GM23248 (cell line): ENCODE measurements at places on chromosomes 7 and 10. TPM values are rescaled to one million over a fixed set of nuclear protein-coding genes. Genes with fewer than 3 reads are reported as not detected.

DNA sequence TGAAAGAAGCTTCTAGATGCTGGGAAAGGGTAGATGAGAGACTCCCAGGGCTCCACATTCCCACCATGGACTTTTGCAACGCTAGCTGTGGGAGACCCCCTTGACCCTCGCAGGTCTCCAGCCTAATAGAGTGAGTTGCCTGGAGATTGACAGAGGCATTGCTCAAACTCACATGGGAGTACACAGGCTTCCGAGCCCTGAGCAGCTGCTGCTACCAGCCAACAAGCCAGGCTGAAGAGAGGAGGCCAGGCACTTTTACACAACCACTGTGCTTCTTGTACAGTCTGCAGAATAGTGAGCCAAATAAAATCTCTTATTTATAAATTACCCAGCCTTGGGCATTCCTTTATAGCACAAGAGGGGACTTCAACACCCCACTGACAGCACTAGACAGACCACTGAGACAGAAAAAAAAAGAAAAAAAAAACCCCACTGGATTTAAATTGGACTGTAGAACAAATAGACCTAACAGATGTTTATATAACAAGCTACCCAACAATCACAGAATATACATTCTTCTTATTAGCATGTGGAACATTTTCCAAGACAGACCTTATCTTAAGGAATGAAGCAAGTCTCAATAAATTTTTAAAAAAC lies 146.2 kb downstream of the ZFAND4 start:
- H3K27me3 ChIP-seq, result no peaks in the 10 kb centered on the region
- H3K27ac ChIP-seq, result no peak overlapping the region
- DNase-seq, result no peak
- H3K4me1 ChIP-seq, result no peaks in the 10 kb centered on the region

DNA sequence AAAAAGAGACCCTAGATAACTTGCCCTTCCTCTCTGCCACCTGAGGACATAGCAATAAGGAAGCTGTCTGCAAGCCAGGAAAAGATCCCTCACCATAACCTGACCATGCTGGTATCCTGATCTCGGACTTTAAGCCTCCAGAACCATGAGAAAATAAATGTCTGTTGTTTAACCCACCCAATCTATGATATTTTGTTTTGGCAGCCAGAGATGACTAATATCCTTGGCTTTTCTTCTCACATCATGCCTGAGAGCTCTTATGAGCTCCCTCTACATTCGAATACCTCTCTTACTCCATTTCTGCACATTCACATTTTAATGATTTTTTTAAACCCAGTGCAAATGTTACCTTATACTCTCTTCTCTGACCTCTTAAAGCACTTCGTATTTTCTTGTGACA lies 214.0 kb upstream of the CHRM2 start:
- peak; percentile 45 for DNase-seq
- H3K27me3 ChIP-seq, result no peaks in the 10 kb centered on the region
- H3K36me3 ChIP-seq, result no peaks in the 10 kb centered on the region
- no peak overlapping the region for H3K4me3 ChIP-seq

The PAX4 gene
- not detected in 2 replicates for polyA plus RNA-seq

DNA sequence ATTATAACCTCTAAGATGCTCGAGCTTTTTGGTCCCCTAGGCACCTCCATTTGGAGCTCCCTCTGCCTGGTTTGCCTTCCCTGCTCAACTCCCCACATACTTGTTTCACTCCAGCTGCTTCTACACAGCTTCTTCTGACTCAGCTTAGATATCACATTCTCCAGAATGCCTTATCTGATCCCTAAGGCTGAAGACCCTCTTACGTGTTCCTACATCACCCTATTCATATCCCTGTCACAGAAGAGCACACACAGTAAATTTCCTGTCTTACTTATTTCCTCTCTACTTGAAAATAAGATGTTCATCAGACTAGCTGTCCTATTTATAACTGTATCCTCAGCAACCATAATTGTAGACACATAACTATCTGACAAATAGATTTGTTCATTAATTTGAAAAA lies 61.3 kb upstream of the RNF148 start:
- DNase-seq, result no peak
- no peaks in the 10 kb centered on the region for H3K36me3 ChIP-seq
- no peak overlapping the region for H3K27ac ChIP-seq
- H3K4me3 ChIP-seq, result no peak overlapping the region

DNA sequence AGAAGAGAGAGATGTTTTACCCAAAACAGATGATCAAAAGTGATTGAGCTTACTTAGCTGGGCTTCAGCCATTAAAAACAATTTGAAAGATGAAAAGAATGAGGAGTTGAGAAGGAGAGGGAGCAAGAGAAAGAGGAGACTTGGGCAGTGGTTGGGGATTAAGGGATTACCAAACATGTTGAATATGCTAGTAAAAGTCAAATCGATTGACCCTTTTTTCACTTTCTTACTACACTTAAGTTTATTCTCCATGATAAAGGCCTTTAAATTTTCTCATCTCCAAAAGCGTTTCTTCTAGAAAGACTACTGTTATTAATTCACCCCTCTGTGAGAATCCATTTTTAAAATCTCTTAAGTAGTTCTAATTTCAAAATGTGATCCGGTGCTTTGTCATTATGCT lies 1254.0 kb upstream of the PHF14 start:
- no peak overlapping the region for H3K27ac ChIP-seq
- H3K4me1 ChIP-seq, result no peaks in the 10 kb centered on the region
- H3K36me3 ChIP-seq, result no peaks in the 10 kb centered on the region
- H3K4me3 ChIP-seq, result no peak overlapping the region
- DNase-seq, result no peak

The C10orf53 gene
- polyA plus RNA-seq, result not detected in 2 replicates

The IFIT1B gene
- not detected in 2 replicates for polyA plus RNA-seq

The CYP2C18 gene
- polyA plus RNA-seq, result not detected in 2 replicates

DNA sequence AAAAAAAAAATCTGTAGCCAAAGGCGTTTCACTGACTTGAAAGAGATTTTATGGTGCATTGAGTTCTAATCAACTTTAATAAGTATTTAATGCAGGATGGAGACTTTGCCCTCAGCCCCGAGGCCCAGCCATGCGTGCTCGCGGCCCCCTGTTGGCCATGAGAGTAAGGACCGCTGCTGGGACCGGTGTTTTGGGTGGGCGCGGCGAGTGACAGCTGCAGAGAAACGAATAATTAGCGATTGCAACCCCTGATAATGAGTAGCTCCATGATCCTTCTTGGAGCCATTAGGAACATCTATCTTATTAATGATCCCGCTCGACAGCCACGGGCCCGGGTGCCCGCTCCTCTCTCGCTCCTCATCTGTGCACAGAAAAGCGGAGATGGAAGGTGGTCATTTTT lies 347.4 kb downstream of the RPS24 start:
- H3K27me3 ChIP-seq, result no peaks in the 10 kb centered on the region
- no peak for DNase-seq
- H3K4me3 ChIP-seq, result no peak overlapping the region
- no peaks in the 10 kb centered on the region for H3K36me3 ChIP-seq
- H3K27ac ChIP-seq, result no peak overlapping the region
- no peaks in the 10 kb centered on the region for H3K4me1 ChIP-seq

DNA sequence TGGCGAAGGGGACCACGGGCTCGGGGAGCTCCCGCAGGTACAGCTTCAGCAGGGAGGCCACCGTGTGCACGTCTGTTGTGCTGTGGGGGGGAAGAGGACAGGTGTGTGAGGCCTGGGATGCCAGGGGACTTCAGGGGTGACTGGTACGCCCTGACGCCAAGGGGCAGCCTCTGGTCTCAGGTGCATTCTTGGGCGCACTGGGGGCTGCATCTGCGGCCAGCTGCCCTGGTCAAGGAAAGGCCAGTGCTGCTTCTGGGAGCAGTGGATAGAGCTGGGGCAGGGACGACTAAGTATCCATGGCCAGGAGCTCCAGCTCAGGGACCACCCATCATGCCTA lies 148.5 kb downstream of the MAPK8 start:
- H3K36me3 ChIP-seq, result peaks cover 7% of the 10 kb centered on the region; the same call in 1 of the 2 replicates
- no peaks in the 10 kb centered on the region for H3K27me3 ChIP-seq
- no peak for DNase-seq
- no peaks in the 10 kb centered on the region for H3K4me1 ChIP-seq
- H3K4me3 ChIP-seq, result no peak overlapping the region

- peak; percentile 68 for DNase-seq
- no peaks in the 10 kb centered on the region for H3K36me3 ChIP-seq
- H3K4me1 ChIP-seq, result peaks cover 35% of the 10 kb centered on the region
- H3K27me3 ChIP-seq, result no peaks in the 10 kb centered on the region
- H3K27ac ChIP-seq, result peak overlapping the region; percentile 62
- H3K4me3 ChIP-seq, result no peak overlapping the region
Observed at GRCh38 chr10:52353960-52354394, 39.9 kb downstream of the DKK1 start.

DNA sequence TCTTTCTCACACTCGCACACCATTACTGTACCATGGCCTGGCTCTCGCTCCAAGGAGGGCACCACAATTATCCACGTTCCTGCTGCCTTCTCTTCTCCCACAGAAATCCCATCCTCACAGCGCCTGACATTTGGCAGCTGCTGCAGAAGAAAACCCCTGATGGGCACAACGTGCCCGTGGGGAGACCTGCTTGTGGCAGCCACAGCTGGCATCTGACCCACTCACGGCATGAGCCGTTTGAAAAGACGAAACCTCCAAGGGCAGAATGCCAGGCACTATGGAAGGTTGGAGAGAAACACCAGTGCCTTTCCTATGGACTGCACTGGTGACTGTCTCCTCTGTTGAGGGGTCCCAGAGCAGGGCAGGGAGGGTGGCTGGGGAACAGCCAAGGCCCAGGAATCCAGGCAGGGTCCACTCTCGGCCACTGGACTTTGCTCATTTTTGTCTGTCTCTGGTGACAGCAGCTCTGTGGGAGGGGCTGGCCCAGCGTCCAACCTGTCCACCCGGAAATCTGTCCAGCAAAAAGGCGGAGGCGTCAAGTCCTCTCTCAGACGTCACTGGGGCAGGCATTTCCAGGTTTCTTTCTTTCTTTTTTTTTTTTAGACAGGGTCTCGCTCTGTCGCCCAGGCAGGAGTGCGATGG lies 61.0 kb upstream of the MKRN1 start:
- H3K27ac ChIP-seq, result no peak overlapping the region
- peaks cover 21% of the 10 kb centered on the region for H3K4me1 ChIP-seq
- no peaks in the 10 kb centered on the region for H3K36me3 ChIP-seq
- H3K4me3 ChIP-seq, result no peak overlapping the region
- DNase-seq, result no peak

GRCh38 chr10:3119796-3120459 lies 52.6 kb downstream of the PFKP start:
- no peaks in the 10 kb centered on the region for H3K4me1 ChIP-seq
- H3K36me3 ChIP-seq, result peaks cover 28% of the 10 kb centered on the region
- H3K27ac ChIP-seq, result no peak overlapping the region
- H3K4me3 ChIP-seq, result no peak overlapping the region
- peak; percentile 74 for DNase-seq

DNA sequence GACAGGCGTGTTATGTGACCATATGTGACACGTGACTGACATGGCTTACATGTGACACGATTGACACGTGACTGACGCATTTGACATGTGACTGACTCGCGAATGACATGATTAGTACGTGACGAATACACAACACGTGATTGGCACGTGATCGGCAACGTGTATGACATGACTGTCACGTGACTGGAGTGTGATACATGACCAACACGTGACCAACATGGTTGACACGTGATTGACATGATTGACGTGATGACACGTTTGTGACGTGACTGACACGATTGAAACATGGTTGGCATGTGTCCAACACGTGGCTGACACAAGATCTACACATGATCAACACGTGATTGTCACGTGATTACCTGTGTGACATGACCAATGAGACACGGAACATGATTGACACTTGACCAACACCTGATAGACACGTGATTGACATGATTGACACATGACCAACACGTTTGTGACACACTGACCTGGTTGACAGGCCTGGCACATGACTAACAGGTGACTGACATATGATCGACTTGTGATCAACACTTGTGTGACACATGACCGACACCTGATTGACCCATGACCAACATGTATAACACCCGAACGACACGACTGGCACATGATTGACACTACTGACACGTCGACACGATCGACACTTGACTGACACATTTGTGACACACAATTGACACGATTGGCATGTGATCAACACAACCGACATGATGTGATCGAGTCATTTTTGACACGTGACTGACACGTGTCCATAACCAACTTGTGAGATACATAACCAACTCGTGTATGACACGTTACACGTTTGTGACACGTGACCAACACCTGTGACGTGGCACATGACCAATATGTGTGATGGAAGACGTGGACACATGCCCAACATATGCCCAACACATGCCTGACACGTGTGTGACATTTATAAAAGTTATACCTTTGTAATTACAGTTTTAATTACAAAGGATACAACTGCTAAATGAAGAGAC lies 21.1 kb downstream of the CRPPA start:
- H3K4me1 ChIP-seq, result no peaks in the 10 kb centered on the region
- H3K27me3 ChIP-seq, result no peaks in the 10 kb centered on the region
- no peak overlapping the region for H3K4me3 ChIP-seq
- H3K27ac ChIP-seq, result no peak overlapping the region
- DNase-seq, result peak; percentile 13
- no peaks in the 10 kb centered on the region for H3K36me3 ChIP-seq

DNA sequence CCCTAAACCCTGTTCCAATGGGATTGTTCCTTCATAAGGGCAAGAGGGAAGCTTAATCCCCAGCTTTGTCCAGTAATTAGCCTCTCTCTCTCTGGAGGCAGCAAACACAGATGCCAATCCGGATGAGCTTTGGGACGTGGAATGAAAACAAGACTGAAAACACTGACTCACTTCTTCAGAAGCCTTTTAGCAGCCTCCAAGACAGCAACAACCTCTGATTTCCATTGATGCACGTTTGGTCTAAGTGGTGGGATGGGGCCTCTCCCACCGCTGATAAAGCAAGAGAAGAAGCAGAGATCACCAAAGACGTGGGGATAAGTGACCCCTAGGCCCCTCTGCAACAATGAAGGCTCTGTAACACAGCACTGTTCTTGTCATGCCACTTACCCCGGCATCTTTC lies 5.8 kb upstream of the GFRA1 start:
- H3K4me1 ChIP-seq, result peaks cover 9% of the 10 kb centered on the region; the same call in 1 of the 2 replicates
- H3K36me3 ChIP-seq, result no peaks in the 10 kb centered on the region
- DNase-seq, result peak; percentile 71
- no peak overlapping the region for H3K4me3 ChIP-seq
- peaks cover 22% of the 10 kb centered on the region for H3K27me3 ChIP-seq

The AKR1B1 gene
- polyA plus RNA-seq, result 164 and 176 TPM in 2 replicates

- no peak overlapping the region for H3K4me3 ChIP-seq
- no peaks in the 10 kb centered on the region for H3K36me3 ChIP-seq
- no peaks in the 10 kb centered on the region for H3K4me1 ChIP-seq
- no peak for DNase-seq
- H3K27me3 ChIP-seq, result 0 out of 2 replicates have a peak, but pooled peaks cover 4% of the 10 kb centered on the region
Observed at GRCh38 chr7:124752310-124752709, 13.3 kb downstream of the GPR37 start.

DNA sequence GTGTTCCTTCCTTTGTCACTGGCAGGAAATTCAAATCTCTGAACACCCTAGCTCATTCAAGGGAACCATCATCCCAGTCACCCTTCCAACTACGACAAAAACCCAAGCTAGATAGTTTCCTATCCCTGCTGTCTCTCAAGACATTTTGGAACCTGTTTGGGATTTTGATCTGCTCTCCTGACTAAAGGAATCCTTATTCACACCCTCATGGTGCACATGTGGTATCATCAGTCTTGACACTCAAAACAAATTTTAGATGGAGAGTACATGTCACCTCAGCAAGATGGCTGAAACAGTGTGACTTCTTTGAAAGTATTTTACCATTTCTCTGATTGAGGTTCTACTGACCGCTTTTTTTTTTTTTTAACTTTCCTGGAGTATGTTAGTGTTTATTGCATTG lies 234.3 kb upstream of the TMEM229A start:
- DNase-seq, result no peak
- H3K4me1 ChIP-seq, result no peaks in the 10 kb centered on the region
- H3K4me3 ChIP-seq, result no peak overlapping the region
- H3K36me3 ChIP-seq, result no peaks in the 10 kb centered on the region
- H3K27ac ChIP-seq, result no peak overlapping the region
- H3K27me3 ChIP-seq, result no peaks in the 10 kb centered on the region

The RET gene
- not detected in 2 replicates for polyA plus RNA-seq
